ENCODE measurements at places on chromosomes 6 and 20.

GRCh38 chr20:9163251-9163650 lies 94.4 kb downstream of the PLCB4 start:
- no peak for DNase-seq

DNA sequence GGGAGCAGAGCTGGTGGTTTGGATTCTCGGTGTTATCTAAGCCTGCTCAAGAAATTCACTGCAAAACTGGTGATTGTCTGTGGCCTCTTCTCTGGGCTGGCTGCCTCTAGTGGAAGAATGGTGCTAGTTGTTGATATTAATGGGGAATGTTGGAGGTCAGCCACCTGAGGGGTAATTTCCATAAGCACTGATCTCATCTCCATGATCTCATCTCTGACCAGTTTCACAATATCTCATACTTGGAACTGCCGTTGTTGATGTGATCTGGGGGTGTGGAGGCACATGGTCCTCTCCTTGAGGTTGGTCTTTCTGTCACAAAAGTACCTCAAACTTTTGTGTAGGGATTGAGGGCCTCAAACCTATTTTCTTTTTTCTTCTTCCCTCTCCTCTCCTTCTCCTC lies 102.6 kb downstream of the CD109 start:
- no peak for DNase-seq

DNA sequence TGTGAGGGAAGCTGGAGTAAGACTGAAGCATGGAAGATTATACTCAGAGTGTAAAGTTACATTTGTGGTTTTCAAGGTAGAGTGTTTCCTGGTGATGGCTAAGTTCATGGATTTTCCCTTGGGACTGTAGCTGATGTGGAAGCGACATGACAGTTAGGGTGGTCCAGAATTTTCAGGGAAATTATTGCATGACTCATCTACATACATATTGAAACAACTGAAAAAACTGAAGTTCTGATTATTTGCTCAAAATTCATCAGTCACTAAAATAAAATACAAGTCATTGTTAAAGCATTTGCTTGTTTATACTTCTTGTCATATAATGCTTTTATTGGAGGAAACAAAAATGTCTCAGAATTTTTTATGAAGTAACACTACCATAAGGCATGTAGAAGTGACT lies 700.0 kb downstream of the RFPL4B start:
- DNase-seq, result no peak

- DNase-seq, result no peak
Measured at GRCh38 chr20:47789764-47790579, 4.7 kb upstream of the SULF2 start.

GRCh38 chr6:24847402-24847801 lies 48.7 kb upstream of the ARMH2 start:
- no peak for DNase-seq

DNA sequence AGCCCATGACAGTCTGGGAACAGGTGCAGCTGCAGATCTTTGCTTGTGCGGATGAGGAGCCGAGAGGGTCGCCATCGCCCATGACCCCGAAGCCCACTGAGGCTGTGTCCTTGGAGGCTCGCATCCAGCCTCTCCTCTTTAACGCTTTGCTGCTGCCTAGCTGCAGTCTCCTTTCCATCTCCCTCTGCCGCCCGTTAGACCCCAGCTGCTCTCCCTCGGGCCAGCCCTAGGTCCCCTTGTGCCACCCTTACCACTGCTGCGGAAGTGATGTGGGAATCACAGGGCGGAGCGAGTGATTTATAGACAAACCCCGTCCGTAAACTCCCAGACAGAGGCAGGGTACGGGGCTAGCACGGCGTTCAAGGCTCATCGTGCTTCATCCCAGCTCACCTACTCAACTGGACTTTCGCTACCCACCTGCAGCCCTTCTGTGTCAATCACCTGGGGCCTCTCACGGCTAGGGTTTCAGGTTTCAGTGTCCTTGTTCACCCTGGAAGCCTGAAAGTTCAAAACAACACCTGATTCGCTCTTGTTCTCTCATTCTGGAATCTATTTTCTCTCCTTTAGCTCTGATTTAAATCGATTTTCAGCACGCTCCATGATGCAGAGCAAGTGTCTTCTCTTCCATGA lies 76.1 kb downstream of the PAX1 start:
- no peak for DNase-seq

- DNase-seq, result no peak
Measured at GRCh38 chr20:58816957-58817651, 33.6 kb downstream of the GNAS-AS1 start.

DNA sequence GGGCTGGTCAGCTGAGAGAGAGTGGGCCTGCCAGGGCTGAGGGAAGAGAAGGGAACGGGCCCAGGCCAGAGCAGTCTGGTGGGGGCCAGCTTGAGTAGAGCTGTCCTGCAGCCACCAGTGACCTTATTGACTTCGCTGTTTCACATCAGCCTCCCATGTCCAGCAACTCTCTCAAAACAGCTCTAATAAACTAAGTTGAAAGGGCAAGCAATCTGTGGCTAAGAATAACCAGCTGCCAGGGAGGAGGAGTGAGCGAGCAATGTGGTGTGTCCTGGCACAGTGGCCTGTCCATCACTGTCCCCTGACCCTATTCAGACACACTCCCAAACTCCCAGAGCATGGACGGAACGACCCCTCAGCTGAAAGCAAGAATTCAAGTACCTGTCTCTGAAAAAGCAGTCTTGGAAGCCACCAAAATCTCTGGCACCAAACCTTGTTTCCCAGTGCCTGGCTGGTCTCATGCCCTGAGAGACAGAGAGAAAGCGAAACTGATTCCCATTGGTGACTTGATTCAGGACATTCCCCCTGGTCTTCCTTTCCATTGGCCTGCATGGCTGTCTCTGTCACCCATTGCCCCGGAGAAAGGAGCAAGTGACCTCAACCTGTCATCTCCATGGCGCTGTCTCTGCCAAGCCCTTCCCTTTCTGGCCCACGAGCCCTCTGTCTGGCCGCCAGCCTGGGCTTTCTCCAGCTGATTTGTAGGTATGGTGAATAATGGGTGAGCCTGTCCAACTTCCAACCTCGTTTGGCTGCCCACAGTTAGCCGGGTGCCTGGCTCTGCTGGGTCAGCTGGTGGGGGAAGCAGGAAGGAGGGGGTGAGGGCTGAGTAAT lies at the start of gene DDO:
Gene DDO (minus strand): TSS at position 490 of the 831 bp plus-strand sequence. CDS start 2,113 bp downstream, outside the sequence.
- no peak for DNase-seq

- no peak for DNase-seq
Measured at GRCh38 chr6:34872332-34872731, 15.5 kb downstream of the TAF11 start.

DNA sequence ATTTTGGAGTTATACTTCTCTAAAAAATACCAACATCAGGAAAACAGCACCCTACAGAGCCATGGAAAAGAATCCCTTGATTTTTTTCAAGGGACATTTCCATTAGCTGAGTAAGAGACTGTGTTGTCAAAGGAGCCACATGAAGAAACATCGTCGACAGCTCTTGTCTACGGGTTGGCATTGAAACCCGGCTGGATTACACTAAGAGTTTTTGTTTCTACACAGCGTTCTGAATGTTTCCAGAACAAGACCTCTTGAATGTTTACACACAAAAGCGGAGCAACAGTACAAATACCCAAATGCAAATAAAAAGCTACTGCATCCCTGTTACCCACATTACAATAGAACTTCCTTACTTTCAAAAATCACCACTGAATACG lies 2.4 kb upstream of the MYLK4 start:
- DNase-seq, result no peak

DNA sequence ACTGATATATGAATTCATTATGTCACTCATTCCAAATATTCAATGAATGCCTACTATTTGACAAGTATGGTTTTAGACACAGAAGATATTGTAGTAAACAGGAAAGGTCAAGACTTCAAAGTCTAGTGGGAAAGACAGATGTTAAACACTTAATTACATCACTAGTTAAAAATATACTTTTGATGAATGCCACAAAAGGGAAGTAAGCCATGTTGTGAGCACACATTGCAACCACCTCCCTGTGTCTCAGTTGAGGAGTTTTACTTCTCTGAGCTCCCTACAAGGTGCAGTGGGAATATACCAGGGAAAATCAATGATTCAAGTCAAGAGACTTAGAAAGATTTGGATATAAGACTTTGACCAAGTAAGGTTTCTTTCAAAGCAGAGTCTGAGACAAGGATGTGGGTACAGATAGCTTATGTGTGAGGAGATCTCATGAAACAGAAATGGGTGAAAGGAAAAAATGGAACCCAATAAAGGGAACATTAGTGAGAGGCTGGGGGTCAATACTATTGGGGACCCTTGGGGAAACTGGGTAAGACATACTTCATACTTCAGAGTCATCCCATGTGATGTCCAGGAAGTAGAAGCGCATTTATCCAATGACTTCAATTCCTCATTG lies 503.7 kb downstream of the KIF16B start:
- no peak for DNase-seq

GRCh38 chr6:90479603-90479926 lies 107.3 kb downstream of the MAP3K7 start:
- no peak for DNase-seq

GRCh38 chr20:14732343-14732742 lies 394.9 kb upstream of the FLRT3 start:
- no peak for DNase-seq

DNA sequence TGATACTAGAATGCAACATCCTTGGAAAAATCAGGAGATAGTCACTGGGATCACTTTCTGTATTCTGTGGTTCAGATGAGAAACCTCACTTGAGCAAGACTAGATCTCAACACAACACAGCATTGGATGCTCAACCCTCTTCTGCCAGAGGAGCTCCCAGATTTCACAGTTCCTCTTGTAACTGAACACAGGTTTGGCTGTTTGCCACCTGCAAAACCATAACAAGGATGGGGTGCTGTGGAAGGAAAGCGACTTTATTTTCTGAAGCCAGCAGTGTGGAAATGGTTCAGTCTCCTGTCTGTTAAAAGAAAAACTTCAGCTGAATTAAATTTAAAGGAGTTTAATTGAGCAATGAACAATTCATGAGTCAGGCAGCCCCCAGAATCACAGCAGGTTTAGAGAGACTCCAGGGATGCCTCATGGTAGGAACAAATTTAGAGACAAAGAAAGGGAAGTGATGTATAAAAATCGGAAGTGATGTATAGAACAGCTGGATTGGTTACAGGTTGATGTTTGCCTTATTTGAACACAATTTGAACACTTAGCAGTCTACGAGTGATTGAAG lies 149.9 kb upstream of the UST start:
- DNase-seq, result no peak

GRCh38 chr20:2408111-2408510 lies 27.4 kb downstream of the TGM6 start:
- no peak for DNase-seq

- no peak for DNase-seq
Measured at GRCh38 chr20:34744847-34745246, 40.7 kb downstream of the TP53INP2 start.

GRCh38 chr6:43669050-43669921 lies 18.3 kb downstream of the MRPS18A start:
- DNase-seq, result no peak

GRCh38 chr6:106090001-106090400 lies 3.9 kb downstream of the PRDM1 start:
- no peak for DNase-seq

DNA sequence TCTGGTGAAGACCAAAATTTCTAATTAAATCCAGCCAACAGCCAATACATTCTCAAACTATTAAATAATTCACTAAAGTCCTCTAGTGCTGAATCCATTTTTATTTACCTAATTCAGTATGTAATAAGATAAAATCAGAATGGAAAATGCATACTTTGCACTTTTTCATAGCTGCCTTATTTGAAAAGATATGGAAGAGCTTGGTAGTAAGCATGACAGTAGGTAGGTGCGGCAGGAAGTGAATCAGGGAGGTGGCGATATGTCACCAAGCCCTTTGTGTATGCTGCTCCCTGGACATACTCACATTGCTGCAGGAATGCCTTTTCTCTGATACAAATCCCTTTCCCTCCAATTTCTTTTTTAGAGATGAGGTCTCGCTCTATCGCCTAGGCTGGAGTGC lies 10.2 kb upstream of the TGM3 start:
- DNase-seq, result no peak

DNA sequence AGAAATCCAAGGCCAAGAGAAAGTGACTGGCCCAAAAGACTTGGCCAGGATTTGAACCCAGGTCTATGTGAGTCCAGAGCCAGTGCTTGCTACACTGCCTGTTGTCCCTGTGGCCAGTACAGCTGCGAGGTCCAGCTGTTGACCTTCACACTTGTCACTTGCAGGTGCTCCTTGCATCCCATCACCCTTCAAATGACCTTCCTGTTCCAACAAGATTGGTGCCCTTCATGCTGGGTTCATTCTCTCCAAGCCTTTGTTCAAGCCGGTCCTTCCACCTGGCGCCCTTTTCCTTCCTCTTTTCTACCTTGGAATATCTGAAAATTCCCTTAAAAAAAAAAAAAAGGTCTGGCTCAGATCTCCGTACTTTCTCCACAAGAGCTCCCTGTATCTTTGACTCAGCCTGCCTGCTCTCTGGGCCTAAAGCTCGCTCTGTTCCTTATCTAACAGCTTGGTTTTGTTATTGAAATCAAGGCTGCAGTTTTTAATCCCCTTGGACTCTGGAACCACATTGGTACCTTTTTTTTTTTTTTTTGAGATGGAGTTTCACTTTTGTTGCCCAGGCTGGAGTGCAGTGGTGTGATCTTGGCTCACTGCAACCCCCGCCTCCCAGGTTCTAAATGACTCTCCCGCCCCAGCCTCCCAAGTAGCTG lies 22.2 kb upstream of the MRPS18A start:
- no peak for DNase-seq

GRCh38 chr6:79193971-79194370 lies 40.5 kb downstream of the HMGN3 start:
- DNase-seq, result no peak

- DNase-seq, result no peak
Measured at GRCh38 chr6:35562060-35562459, 49.4 kb upstream of the TULP1 start.

GRCh38 chr20:11734431-11734830 lies 183.3 kb upstream of the BTBD3 start:
- no peak for DNase-seq

DNA sequence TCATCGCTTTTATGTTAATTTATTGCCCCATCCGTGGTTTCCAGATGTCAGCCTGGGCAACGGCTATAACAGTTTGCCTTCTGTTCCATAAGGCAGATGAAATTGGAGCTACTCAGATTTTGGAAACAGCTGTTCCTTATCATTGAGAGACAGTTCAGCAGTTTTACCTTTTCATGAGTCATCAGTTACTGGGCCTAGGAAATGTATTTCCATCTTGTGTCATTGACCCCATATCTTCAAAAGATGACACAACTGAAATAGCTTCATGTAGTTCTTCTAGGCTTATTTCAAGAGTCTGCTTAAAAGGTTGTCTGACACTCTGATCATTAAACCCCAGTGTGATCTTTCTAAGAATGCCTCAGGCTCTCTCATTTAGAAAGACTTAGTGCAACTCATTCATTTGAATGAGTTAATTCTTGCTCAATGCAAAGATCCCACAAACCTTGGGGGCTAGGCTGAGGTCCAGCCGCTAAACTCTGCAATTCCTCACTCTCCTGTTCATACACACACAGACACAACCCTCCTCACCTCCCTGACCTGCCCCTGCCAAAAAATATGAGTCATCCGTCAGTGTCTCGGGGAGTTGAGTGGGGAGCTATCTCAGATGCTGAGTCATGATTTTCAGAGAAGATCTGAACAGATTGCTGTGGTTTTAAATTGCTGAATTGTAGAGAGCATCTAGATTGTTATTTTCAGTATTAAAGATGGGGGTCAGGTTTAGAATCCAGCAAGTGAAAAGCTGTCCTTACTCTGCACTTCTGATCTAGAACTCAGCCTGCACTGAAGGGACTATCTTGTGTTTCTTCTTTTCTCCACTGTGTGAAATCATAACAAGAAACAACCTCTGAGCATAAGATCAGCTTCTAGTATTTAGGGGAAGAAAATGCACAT lies 61.8 kb downstream of the RPP40 start:
- peak; percentile 58 for DNase-seq

GRCh38 chr20:3888622-3889488 lies at the start of gene PANK2:
Gene PANK2 (plus strand): TSS chr20:3889387.
- DNase-seq, result peak; percentile 91

GRCh38 chr20:5918856-5919625 lies 31.3 kb downstream of the TRMT6 start:
- no peak for DNase-seq
